SK-N-SH (cell line): ENCODE measurements at places on chromosomes 3 and 15. TPM values are rescaled to one million over a fixed set of nuclear protein-coding genes. Genes with fewer than 3 reads are reported as not detected.

Gene SLC12A1
- not detected in 2 replicates for polyA plus RNA-seq

Gene MUSTN1
- 0.42 and 0.54 TPM in 2 replicates for polyA plus RNA-seq

Gene CCDC33
- polyA plus RNA-seq: 3.3 and 4.0 TPM in 2 replicates

Gene GPR149
- polyA plus RNA-seq: not detected in 2 replicates

DNA sequence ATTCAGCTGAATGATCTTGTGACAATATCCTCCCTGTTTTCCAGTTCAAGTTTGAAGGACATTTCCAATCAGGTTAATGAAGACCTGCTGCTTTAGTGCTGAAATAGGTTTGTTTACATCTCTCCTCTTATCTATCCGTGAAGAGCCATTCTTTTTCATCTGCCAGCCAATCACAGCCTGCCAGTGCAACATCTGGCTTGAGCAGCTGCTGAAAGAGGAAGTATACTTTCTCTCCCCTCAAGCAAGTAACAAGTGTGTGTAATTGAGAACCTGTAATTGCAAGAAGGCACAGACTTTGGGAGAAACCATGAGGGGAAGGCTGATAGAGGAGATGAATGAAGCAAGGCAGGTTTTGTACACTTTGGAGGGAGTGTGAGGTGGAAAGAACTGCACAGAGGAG lies 404.3 kb downstream of the AGBL1 start:
- DNase-seq: peak; percentile 23

GRCh38 chr3:186599785-186600166 lies 13.1 kb upstream of the AHSG start:
- no peak for DNase-seq

- no peak for DNase-seq
These were observed 525.1 kb downstream of the PDCD6IP start for GRCh38 chr3:34323517-34323916.

DNA sequence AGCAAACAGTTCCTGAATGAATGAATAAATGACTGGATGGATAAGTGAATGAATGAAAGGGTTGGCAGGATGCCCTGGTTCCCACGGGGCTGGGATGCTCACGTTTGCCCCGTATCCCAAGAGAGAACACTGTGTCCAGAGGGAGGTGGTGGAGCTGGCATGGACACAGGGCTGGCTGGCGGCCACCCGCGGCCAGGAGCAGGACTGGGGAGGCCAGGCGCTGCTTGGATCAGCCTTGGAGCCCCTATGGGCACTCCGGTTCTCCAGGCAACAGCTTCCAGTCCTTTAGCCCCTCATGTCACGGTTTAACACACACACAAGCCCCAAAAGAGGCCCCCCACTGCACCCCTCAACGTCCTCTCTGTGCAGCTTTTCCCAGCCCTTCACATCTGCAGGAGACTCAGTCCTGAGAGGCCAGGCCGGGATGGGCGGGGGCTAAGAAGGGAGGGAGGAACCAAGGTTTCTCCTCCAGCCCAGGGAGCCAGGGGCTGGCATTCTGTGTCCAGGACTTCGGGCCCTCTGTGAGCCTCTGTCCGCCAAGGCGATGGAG lies 86.0 kb upstream of the ALDH1L1 start:
- no peak for DNase-seq

DNA sequence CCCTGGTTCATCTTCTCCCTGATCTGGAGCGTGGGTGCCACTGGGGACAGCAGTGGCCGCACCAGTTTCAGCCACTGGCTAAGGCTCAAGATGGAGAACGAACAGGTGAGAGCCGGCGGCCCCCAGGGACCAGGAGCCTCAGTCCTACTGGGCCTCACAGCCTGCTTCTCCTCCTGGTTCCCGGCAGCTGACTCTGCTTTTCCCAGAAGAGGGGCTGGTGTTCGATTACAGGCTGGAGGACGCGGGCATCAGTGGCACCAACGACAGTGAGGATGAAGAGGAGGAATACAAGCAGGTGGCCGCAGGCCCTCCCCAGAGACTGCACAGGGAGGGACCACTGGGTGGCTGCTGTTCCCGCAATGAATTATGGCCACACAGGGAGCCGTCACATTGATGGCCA lies 54.4 kb downstream of the DNAH1 start:
- no peak for DNase-seq

- DNase-seq: no peak
These were observed 33.6 kb downstream of the SPATA12 start for GRCh38 chr3:57093971-57094535.

GRCh38 chr3:78791753-78792152 lies 976.0 kb downstream of the ROBO1 start:
- peak; percentile 10 for DNase-seq

DNA sequence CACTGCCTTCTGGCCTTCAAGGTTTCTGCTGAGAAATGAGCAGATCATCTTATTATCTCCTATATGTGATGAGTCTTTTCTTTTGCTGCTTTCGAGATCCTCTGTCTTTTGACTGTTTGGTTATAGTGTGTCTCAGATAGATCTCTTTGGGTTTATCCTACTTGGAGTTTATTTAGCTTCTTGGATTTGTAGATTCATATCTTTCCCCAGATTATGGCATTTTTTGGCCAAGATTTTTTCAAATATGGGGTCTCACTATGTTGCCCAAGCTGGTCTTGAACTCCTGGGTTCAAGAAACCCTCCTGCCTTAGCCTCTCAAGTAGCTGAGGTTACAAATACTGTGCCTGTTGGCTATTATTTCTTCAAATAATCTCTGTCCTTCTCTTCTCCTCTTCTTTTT lies 150.3 kb downstream of the PDE8A start:
- no peak for DNase-seq

DNA sequence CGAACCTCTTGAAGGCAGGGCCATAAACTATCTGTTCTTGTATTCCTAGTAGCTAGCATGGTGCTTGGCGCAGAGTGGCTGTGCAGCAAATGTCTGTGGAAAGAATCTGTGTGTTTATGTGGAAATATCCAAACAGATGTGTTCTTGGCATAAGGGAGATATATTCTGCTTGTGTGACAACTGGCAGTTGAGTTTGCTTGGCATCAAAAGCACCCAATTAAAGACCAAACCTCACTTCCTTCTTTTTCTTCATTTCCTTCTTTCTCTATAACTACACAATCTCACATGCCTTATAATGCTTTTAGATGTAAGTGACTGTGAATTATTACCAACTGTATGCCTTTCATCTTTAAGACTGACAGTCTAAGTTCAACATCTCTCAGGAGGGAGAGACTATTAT lies 296.5 kb downstream of the SLC9A9 start:
- no peak for DNase-seq

- DNase-seq: no peak
These were observed at the start of gene DLEC1 for GRCh38 chr3:38039101-38039898. Gene DLEC1 (plus strand): TSS chr3:38039208. CDS start chr3:38039226, 18 bp downstream.

DNA sequence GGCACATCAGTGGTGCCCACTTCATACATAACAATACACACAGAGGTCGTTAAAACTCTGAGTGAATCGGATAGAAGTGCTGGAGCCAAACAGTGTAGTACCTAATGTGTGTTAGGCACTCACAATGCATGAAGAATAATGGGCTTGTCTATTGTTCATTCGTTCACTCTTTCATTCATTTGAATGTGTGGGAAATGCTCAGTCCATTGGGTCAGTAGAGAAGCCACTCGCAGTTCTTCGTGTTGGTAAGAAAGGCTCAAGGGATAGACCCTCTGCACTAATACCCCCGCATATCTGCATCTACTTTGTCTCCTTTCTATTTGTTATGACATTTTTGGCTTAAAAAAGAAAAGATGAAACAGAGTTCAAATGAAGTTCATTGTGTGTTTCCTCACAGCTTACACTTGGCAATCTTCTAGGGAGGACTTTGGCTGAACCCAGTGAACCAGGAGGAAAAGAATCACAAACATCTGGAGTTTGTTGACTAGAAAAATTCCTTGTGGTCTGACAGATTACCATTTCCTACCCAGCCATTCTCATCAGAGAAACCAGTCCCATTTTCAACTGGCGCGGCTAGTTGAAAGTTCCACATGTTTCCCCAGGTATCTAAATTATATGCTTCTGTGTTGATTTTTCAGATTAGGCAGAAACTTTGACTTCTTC lies 32.8 kb upstream of the MFSD1 start:
- DNase-seq: no peak

DNA sequence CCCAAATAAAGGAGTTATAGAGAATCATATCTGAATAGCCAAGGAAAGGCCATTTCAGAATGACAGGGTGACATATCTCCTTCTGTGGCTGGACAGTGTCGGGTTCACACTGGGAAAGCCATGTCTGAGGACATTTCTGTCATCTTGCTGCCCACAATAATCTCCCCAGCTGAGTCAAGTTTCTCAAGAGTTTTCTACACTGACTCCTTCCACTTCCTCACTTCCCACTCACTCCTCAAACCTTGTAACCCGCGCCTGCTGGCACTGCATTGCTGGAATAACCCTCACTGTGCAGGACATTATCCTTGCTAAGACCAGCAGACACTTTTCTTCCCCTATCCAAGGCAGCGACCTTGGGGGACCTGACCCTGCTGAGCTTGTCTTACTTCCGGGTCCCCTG lies 5.3 kb upstream of the INSYN1 start:
- no peak for DNase-seq

GRCh38 chr3:129116482-129116946 lies 5.1 kb downstream of the RAB43 start:
- no peak for DNase-seq

- DNase-seq: no peak
These were observed 42.2 kb downstream of the SPSB4 start for GRCh38 chr3:141093397-141093796.

- no peak for DNase-seq
These were observed 1.1 kb upstream of the KPNA1 start for GRCh38 chr3:122515870-122516269.

DNA sequence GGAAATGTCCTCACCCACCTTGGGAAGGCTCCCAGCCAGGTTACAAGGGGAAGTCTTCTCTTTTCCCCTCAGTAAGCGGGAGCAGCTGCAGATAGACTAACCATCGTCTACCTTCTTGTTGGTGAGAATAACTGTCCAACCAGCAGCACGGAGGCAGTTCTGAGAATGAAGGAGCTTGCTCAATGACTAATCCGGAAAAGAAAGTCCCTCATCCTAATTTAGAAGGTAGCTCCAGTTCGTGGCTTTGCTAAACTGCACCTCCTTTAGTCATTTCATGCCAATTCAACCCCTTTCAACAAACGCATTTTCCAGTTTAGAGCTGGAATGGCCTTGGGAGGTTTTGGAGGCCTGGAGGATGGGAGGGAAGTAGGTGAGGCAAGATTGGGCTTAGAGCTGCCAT lies 527.4 kb upstream of the PROK2 start:
- DNase-seq: no peak

DNA sequence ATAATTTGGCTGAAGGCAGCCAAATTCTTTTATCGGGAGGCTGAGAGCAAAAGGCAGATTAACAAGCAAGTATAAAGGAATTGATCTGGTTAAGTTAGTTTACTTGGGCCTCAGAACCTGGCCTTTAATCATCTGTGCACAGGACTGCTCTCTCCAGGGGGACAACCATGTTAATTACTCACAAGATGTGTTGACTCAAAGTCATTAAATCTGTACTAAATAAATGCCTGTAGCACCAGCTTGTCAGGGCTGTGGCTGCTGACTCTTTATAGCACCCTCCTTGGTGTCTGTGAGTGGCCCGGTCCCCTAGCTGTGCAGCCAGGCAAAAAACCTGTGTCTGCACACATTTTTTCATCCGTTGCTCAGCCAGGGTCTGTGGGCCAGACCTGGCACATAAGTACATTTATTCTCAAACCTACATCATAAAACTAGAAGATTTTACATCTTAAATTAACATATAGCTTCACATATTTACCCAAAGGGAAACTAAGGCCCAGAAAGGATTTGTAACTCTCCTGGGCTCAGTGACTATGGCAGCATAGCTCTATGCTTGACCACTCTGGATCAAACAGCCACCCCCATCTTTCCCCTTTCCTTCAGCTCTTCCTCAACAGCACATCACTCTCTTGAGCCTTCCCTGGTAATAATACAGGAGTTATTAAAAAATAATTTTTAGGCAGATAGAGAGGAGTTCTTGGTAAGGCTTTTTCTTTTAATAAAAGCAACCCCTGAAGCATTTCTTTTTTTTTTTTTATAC lies 51.4 kb downstream of the NCEH1 start:
- no peak for DNase-seq

- DNase-seq: no peak
These were observed 292.0 kb downstream of the TBL1XR1 start for GRCh38 chr3:176905331-176905730.

DNA sequence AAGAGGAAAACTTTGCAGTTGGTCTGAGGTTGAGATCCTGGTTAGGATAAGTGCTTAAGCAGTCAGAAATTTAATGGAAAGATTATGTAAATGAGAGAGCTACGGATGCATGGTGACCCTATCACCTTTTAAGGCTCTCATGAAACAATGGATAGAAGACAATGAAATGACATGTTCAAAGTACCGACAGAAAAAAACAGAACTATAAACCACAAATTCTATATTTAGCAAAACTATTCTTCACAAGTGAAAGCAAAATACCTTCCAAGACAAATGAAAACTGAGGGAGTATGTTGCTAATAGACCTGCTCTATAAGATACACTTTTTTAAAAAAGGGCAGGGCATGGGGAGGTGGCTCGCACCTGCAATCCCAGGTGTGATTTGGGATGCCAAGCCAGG lies 32.2 kb downstream of the DNAAF4 start:
- no peak for DNase-seq

DNA sequence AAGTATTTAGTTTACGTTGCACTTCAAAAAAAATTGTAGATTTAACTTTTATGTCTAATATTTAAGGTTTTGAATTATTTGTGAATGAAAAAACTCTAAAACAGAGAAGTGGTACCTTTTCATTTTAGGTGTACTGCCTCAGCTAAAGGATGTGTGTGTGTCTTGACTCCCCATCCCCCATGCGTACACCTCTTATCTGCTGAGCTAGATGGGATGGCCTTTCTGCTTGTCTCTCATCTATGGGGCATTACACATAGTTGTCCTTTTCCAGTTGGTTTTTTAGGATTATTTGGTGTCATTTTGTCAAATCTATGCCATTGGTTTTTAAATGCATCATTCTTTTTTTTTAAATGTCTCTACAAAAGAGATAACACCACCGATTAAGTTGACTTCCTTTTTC lies 110.9 kb downstream of the FNDC3B start:
- DNase-seq: no peak

GRCh38 chr3:58551636-58552180 lies 14.7 kb upstream of the ACOX2 start:
- no peak for DNase-seq

DNA sequence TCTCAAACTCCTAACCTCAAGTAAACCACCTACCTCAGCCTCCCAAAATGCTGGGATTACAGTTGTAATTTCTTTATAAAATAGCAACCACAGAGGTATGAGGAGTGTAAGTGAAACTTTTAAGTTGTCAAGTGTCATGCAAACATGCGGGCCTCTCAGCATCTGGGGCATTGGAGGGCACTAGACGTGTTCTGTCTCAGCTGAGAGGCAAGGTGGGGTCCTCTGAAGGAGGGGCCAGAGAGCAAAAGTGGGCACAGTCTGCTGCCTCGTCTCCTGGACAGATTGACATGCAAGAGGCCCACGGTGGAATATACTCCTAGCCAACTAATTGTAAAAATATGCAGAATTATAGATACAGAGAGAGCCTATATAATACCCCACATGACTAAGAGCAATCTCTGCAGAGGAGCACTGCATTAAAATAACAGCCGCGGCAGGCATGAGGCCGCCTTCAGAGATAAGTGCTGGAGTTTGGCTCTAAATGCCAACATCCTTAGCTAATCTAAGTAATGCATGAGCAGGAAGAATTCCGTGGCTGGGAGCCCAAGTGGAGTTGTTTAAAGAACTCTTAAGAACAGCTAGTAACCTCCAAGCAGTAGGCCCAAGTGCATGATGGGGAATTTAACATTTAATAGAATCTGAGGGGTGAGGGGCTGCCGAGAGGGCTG lies 87.8 kb upstream of the RNU6-1 start:
- DNase-seq: no peak

GRCh38 chr3:190092250-190092649 lies 28.4 kb downstream of the P3H2 start:
- no peak for DNase-seq

GRCh38 chr3:111899966-111900365 lies 40.9 kb downstream of the PHLDB2 start:
- DNase-seq: no peak
